Activated B cell treated with CpG ODN at 0.5 μM for 24 hours (primary cell): ENCODE measurements at places on chromosomes 5 and 9.

GRCh38 chr5:78621291-78621738 lies 27.3 kb downstream of the LHFPL2 start:
- no peak for DNase-seq

GRCh38 chr9:78044189-78044588 lies 12.6 kb upstream of the GNAQ start:
- DNase-seq: no peak

GRCh38 chr5:36713541-36713940 lies 107.1 kb downstream of the SLC1A3 start:
- no peak for DNase-seq

GRCh38 chr9:33850677-33851076 lies 33.7 kb downstream of the UBE2R2 start:
- DNase-seq: no peak

DNA sequence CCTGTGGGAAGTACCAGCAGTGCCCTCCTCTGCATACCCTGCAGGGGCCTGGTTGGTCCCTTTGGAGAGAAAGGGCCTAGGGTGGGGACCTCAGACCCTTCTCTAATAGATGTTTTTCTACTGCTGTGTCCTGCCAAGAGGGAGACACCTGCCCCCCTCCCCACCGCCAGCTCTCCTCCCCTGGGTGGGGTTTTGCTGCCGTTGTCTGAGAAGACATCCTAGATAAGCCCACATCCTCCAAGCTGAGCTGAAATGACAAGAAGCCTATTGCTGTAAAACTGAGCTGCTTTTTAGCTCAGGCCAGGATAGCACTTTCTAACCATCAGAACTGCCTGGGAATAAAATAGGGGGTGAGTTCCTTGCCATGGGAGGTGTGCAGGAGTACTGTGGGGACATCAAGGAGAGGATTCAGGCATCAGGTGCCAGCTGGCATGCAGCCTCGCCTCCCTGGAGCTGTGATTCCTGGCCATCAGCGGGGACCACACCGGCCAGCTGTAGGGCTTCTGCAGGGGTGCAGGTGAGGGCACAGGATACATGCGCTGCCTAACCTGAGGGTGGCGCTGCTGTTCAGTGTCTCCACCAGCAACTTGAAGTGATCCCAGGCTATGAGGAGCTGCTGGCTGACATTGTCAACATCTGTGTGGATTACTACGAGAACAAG lies 37.9 kb downstream of the CYFIP2 start:
- no peak for DNase-seq

GRCh38 chr5:55438998-55439397 lies 95.8 kb downstream of the PLPP1 start:
- no peak for DNase-seq

- peak; percentile 19 for DNase-seq
Measured at GRCh38 chr9:33288828-33289483, 1.4 kb upstream of the NFX1 start.

DNA sequence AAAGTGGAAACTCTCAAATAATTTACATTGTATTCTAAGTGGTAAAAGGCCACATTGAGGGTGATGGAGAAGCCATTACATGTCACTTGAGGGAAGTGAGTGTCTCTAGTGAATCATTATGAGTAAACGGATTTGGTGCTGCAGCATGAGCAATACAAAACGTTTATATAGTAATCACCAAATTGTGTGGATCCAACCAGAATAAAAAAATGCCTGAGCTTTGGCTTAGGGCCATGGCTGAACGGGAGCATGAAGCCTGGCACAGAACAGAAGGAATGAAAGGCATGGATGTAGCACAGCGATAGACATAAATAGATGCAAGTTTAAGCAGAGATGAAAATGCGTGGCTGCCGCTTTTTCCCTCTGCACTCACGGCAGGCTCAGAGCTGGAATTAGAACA lies 58.3 kb downstream of the PTTG1 start:
- no peak for DNase-seq

DNA sequence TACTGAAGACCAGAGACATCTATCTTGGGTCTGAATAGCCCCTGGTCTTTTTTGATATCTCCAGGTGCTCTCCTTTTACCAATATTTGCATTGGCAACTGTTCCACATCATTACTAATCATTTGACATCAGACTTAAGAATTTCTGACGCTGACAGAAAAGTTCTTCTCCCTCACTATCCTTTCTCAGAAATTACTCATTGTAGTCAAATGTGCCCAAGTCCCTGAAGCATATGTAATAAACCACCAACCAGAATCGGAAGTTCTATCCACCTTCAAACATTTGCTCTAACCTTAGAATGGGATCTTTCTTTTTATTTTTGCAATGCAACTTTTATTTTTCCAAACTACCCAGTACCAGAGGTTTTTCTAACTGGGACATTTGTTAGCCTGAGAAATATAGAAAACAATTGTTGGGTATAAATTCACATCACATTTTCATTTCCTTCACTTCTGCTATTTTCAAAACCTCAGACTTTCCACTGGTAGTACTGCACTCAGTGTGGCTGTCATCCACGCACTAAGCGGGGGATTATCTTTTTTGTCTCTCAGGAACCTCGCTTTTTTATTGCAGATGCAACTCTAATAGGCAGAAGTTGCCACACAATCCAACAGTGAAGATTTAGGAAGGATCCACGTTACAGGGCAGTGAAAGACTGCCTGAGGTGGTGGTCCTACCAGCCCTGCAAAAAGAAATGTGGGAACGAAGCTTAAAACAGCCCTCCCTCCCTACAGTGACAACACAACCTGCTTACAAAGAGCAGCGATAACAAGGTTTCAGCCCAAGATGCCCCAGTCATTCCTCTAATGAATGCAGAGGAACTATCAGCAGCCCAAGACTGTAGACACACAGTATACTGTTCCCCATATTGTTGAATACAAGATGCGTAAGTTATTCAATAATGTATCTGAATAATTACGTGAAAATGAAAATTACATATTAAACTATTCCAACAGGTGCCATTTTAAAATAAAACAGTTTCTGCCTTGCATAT lies 201.2 kb downstream of the EBF1 start:
- peak; percentile 33 for DNase-seq
